ENCODE measurements at places on chromosomes 1 and 21. TPM values are rescaled to one million over a fixed set of nuclear protein-coding genes. Genes with fewer than 3 reads are reported as not detected.

The ZSWIM5 gene
- total RNA-seq, result 9.2 TPM

- peaks cover 3% of the 10 kb centered on the region for H3K27me3 ChIP-seq
- peaks cover 1% of the 10 kb centered on the region for H3K4me1 ChIP-seq
- DNase-seq, result no peak
- H3K36me3 ChIP-seq, result no peaks in the 10 kb centered on the region
- no peak overlapping the region for H3K27ac ChIP-seq
Measured at GRCh38 chr1:33573661-33574060, 101.2 kb downstream of the ZSCAN20 start.

DNA sequence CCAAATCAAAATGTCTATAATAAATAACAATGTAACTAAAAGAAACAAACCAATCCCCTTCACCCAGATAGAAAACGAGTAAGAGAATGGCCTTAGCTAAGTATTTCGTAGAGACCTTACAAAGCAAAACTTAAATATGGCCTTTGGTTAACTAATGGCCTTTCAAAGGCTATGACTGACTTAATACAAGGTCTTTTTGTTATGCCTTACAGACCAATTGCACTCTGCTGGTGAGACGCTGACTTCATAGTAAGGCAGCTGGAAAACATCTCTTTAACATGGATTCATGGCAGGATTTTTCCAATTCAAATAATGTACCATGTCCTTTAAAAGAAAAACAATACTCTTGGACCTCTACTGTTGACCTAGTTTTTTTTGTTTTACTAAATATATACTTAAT is 15.8 kb upstream of the TBCE start:
- H3K36me3 ChIP-seq, result peaks cover 1% of the 10 kb centered on the region
- no peak overlapping the region for H3K27ac ChIP-seq
- no peak for DNase-seq

DNA sequence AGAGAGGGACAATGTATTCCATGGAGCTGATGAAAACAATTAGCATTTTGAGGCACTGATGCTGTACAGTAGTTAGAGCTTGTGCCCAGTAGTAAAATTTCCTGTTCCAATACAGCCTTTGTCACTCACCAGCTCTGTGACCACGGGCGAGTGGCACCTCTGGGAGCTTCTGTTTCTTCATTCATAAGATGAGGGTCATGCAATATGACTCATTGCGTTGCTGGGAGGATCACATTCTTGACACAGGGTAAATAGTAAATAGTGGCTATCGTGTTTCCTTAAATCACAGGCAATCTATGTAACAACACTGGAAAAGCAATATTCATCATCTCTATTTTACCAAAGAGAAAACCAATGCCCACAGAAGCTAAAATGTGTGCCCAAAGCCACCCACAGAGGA is 4.5 kb upstream of the LRRC52 start:
- H3K36me3 ChIP-seq, result no peaks in the 10 kb centered on the region
- H3K27ac ChIP-seq, result peak overlapping the region; percentile 23
- H3K4me3 ChIP-seq, result no peak overlapping the region
- DNase-seq, result no peak
- peaks cover 11% of the 10 kb centered on the region for H3K27me3 ChIP-seq

DNA sequence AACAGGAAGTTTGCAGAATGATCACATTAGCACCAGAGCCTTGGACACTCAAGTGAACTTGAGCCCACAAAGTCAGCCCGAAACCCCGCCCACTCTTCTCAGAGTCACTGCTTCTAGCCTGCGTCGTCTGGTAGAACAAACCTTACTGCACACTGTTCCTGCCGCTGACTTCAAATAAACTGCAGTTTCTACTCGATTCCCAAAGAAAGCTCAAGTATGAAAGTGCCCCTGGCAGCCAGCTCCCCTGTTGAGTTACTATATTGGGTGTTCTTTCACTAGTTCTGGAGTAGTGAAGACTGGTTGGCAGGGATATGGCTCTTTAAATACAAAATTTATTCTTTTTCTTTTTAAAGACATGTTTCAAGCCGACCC is 164.7 kb downstream of the GALNT2 start:
- no peak overlapping the region for H3K4me3 ChIP-seq
- H3K27me3 ChIP-seq, result no peaks in the 10 kb centered on the region
- peaks cover 9% of the 10 kb centered on the region for H3K4me1 ChIP-seq

- peaks cover 16% of the 10 kb centered on the region for H3K27me3 ChIP-seq
- H3K4me3 ChIP-seq, result no peak overlapping the region
- no peak for DNase-seq
Measured at GRCh38 chr1:48022306-48022705, 25.1 kb upstream of the TRABD2B start.

DNA sequence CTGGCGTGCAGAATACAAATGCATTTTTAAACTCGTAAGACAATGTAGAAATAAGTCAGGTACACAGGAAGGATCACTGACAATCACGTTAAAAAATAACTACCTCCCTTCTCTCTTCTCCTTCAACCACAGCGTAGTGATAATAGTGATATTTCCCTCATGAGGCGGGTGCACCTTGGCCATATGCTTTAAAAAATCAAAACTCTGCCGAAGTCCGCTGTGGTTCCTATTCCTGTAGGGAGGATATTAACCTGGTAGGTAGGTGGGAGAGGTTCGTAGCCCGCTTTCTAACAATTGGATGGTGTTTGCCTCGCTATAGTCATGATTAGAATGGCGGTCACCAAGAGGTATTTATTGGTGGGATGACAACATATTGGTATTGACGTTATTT is 732 bp downstream of the GREM2 start:
- H3K27me3 ChIP-seq, result peaks cover 26% of the 10 kb centered on the region
- DNase-seq, result no peak
- no peaks in the 10 kb centered on the region for H3K36me3 ChIP-seq
- H3K27ac ChIP-seq, result peak overlapping the region; percentile 89
- H3K4me3 ChIP-seq, result peak overlapping the region; percentile 84
- peaks cover 39% of the 10 kb centered on the region for H3K4me1 ChIP-seq

Measured in progenitor cell of endocrine pancreas (in vitro differentiated cells).